CD4-positive, alpha-beta T cell treated with Interleukin-10 for 1 hour (primary cell): ENCODE measurements at places on chromosomes 16 and 17.

DNA sequence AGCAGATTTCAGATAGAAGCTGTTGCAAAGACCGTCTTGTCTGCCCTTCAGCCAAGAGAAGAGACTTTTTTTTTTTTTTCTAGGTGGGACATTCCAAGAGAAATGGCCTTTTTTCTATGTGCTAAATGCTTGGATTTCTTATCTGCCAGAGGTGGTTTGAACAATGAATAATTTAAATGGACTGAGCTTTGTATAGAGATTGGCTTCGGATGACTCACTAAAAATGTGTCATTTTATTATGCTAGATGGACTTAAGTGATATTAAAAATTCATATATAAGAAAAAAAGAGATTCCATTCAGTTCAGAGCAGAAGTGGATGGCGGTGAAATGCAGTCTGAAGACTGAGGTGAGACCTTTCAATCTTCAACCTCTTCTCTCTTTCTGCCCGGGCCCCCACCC, 58.4 kb downstream of the MEAK7 start:
- no peak for DNase-seq

GRCh38 chr17:55710829-55711496, 11.7 kb downstream of the TMEM100 start:
- no peak for DNase-seq

DNA sequence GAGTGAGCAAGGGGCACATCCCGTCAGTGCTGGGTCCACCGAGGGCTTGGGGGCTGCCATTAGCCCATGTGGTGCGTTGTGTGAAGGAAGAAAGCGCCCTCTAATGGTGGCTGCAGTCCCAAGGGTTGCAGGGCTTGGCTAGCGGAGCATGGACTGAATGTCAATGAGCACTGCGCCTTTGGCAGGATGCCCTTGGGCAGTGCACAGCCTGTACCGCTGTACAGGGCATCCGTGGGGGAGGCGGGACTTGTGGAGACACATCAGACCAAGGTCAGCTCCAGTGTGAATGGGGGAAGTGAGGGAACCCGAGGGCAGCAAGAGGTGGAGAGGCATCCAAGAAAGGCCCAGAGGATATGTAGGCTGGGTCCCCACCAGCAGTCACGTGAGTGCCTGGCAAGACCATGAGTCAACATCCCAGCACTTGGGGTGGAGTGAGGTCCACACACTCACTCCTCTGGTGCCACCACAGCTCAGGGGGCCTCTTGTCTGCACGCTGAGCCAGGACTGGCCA, 75.5 kb upstream of the MED9 start:
- no peak for DNase-seq

DNA sequence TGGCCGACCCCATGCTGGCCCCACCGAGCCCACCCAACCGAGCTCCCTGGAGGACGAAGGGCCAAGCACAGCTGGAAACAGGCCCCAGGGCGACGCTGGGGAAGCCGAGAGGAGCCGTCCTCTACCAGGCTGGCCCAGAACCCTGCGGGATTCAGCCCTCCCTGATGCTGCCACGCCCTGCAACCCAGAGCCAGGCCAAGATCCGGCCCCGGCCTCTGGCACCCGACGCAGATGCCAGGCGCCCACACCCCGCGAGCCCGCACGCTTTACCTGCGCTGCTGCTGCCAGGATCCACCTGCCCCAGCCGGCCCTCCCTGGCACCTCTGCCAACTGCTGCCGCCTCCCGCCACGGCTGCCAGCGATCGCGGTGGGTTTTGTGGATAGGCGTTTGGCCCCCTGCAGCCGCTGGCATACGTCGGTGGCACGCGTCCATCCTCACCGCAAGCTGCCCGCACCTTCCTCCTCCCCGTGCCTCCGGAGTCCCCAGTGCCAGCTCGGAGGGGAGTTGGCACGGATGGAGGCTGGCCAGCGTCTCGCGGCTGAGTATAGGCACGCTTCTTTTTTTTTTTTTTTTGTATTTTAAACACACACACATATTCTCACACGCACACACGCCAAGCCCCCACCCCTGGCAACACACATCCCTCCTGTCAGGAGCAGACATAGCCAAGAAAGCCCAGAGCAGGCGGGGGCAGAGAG, 41.3 kb upstream of the ACSF3 start:
- no peak for DNase-seq

GRCh38 chr17:9928601-9929333, 23.7 kb upstream of the RCVRN start:
- no peak for DNase-seq

DNA sequence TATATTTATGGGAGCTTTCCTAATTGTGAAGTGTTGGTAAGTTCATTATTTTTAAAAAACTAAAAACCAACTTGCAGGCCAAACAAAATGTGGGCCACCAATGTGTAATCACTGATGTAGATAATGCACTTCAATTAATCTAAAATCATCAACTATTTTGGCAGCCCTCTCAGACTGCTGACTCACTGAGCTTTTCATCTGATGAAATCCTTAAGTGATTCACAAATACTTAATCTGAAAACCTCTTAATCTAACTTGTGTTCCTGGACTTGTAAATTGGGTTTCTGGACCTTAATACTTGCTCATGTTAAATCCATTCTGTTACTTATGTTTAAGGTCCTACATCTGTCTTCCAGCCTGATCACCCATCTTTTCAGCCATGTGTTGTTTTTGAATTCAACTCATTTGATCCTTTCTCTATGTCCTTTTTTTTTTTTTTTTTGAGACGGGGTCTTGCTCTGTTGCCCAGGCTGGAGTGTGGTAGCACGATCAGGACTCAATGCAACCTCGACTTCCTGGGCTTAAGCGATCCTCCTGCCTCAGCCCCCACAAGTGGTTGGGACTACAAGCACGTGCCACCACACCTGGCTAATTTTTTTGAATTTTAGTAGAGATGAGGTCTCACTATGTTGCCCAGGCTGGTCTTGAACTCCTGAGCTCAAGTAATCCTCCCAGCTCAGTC, 39.0 kb downstream of the PRKCB start:
- DNase-seq, result no peak

GRCh38 chr16:4679850-4680636, 13.3 kb upstream of the NUDT16L1 start:
- DNase-seq, result no peak

DNA sequence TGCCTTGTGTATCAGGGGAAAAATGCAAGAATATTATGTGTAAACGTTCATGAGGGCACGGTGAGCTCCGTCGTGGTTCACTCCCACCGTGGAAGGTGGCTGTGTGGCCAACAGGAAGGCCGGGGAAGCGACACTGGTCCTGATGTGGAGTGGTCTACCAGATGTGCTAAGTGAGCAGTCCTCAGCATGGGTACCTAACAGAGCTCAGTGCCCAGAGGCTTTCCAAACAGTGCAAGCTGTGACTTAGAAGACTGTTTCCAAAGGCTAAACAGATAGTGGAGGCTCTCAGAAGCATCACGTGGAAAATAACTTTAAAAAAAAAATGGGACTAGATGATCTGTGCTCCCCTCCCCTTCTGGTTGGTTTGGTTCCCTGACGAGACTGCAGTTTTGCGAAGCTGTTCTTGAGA, 199.3 kb upstream of the CHMP6 start:
- no peak for DNase-seq

- DNase-seq, result no peak
Measured at GRCh38 chr17:73840829-73841228, 196.6 kb upstream of the SDK2 start.

DNA sequence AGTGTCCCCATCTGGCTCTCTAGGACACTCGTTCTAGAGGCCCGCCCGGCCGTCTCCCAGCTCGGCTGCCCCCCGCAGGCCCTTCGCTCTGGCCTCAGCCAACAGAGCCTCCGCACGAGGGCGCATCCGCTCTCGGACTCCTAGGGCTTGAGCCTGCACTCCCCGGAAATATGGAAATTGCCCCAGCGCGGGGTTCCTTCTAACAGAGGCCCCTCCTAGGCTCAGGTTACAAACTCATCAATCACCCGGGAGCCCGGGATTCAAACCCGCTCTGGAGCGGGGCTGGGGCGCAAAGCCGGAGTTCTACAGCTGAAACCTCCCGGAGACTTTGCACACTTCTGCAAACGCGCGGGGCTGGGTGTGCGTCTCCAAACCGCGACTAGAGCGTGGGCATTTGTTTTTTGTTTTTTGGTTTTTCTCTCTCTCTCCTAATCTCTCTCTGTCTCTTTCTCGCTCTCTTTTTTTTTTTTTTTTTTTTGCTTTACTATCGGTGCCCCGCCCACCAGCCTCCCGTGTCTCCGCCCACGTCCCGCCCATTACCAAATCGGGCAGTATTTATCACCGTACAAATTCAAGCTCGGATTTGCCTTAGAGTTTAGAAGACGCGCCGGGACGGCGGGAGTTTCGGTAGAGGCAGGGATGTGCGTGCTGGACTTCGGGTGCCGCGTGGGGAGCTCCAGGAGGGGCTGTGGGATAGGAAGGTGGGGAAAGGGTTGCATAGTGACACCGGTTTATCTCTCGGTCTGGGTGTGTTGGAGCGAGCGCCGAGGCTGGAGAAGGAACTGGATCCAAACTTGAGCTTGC, 2.4 kb upstream of the FOXL1 start:
- peak; percentile 34 for DNase-seq

DNA sequence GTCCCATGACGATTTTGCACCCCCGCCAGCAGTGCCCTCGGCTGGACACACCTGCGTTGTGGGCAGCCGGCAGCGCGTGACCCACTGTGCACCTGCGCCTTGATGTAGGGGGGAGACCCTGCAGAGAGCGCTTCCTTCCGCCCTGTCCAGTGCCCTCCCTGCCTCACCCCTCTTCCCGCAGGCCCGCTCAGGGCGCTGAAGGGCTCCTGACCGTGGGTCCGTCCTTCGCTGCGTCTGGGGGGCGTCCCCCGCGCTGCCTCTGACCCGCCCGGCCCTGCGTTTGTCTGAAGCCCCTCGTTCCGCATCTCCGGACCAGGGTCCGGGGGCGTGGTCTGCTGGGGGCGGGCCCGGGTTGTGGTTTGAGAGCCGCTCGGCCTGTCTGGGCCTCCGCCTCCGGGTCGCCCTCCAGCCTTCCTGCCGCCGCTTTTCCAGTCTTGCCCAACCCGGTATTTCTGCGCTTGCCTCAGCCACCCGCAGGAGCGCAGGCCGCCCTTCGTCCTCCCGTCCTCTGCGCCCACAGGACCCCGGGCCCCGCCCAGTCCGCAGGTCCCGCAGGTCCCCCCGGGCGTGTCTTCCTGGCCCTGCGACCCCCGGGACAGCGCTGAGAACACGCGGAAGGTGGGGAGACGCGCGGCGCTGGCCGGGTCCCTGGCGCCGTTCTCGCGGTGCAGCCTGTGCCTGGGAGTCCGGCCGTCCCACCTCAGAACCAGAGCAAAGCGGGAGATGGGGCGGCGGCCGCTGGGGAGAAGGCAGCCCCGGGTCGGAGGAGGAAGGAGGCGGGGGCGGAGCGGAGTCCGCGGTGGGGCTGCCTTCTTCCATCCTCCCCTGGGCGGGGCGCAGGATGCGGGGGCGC, 4.0 kb upstream of the IL17C start:
- DNase-seq, result peak; percentile 58

GRCh38 chr17:1087381-1088241, 90.7 kb downstream of the TIMM22 start:
- DNase-seq, result no peak

- DNase-seq, result peak; percentile 42
Measured at GRCh38 chr16:67399218-67399733, 6.0 kb upstream of the TPPP3 start.

DNA sequence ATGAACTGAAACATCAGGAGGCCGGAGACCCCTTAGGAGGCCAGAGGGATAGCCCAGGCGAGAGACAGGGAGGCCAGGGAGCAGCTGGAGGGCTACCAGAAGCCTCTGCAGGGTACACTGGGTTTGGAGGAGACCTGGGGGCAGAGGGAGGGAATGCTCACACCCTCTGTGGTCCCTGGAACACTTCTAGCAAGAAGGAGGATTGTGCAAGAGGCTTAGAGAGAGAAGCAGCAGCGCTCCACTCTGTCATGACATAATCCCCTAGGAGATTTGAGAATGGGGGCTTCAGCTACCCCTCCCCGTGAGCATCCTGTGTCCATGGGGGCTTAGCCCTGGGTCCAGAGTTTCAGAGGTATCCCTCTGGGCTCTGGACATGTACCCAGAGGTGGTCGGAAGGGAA, 15.8 kb downstream of the GPR142 start:
- no peak for DNase-seq

- DNase-seq, result no peak
Measured at GRCh38 chr17:693791-694638, 20.6 kb downstream of the VPS53 start.

DNA sequence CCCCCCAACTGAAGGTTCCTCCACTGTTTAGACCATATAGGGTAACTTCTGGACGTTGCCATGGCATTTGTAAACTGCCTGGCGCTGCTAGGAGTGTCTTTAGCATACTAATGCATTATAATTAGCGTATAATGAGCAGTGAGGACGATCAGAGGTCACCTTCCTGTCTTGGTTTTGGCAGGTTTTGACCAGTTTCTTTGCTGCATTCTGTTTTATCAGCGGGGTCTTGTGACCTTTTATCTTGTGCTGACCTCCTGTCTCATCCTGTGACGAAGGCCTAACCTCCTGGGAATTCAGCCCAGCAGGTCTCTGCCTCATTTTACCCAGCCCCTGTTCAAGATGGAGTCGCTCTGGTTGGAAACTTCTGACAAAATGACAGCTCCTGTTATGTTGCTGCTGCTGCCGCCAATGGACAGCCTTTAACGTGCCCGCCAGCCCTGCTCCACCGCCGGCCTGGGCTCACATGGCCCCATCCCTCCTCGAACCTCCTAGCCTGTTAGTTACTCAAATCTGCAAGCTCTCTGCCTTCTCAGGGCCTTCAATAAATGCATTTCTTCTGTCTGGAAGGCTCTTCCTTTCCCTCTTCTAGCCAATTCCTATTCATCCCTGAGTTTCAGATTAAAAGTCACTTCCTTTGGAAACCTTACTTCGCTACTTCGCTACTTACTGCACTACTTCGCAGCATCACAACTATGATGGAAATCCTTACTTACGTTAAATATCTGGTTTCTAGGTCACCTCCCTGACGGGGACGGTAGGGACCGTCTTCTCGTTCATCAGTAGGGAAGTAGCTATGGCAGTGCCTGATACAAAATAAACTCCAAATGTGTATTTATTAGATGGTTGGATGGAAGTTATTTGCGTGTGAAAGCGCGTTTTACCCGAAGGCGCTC, 640 bp upstream of the NAGLU start:
- DNase-seq, result no peak

DNA sequence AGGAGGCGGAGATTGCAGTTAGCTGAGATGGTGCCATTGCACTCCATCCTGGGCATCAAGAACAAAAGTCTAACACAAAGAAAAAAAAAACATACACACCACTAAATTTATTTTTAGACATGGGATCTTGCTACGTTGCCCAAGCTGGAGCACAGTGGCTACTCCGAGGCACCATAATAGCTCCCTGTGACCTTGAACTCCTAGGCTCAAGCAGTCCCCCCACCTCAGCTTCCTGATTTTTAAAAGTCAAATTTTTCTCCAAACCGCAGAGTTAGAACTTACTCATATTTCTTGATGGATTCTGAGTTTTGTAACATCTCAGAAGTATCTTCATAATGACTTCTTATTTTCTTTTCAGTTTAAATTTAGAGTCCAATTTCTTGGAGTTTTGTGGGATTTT, 3.4 kb downstream of the CMTM4 start:
- DNase-seq, result no peak
